Sigmoid colon (tissue), 7 donors: ENCODE measurements at places on chromosomes 3 and 15. TPM values are rescaled to one million over a fixed set of nuclear protein-coding genes. Genes with fewer than 3 reads are reported as not detected.

GRCh38 chr15:65292938-65293518 lies 2.8 kb upstream of the RNU5A-1 start:
- no peaks in the 10 kb centered on the region for H3K36me3 ChIP-seq
- no peak for DNase-seq
- no peak overlapping the region for H3K27ac ChIP-seq
- peaks cover 22% of the 10 kb centered on the region for H3K4me1 ChIP-seq
- H3K4me3 ChIP-seq: no peak overlapping the region

ZNF80 gene
- not detected for total RNA-seq

EFCC1 gene
- total RNA-seq: 5.3 TPM

GOLGA8Q gene
- total RNA-seq: 1.8 TPM

GHSR gene
- total RNA-seq: not detected

- no peaks in the 10 kb centered on the region for H3K36me3 ChIP-seq
- no peak overlapping the region for H3K4me3 ChIP-seq
- DNase-seq: no peak
- no peaks in the 10 kb centered on the region for H3K27me3 ChIP-seq
- no peaks in the 10 kb centered on the region for H3K4me1 ChIP-seq
- no peak overlapping the region for H3K27ac ChIP-seq
Measured at GRCh38 chr3:59388555-59389270, 338.9 kb upstream of the CFAP20DC start.

- no peaks in the 10 kb centered on the region for H3K36me3 ChIP-seq
- H3K27ac ChIP-seq: peak overlapping the region; percentile 89
- no peaks in the 10 kb centered on the region for H3K4me1 ChIP-seq
- peak overlapping the region; percentile 89 for H3K4me3 ChIP-seq
Measured at GRCh38 chr3:31980530-31981205, 394 bp downstream of the OSBPL10 start.

DNA sequence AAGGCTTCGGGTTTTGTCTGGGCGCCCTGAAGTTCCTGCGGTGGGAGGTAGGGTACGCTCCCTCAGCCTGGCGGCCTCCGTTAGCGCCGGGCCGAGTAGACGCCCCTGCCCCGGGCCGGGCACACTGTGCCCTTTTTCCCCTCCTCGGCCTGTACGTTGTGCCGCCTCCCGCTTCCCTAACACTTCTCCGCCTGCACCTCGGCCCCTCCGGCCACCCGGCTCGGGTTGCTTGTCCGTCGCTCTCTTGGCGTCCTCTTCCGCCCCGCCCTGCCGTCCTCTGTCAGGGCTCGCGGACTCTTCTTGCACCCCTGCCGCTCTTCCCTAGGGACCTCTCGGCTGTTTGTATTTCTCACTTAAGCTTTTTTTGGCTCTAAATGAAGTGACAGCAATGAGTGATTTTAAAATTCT lies 384 bp downstream of the KNL1 start:
- peaks cover 10% of the 10 kb centered on the region for H3K4me1 ChIP-seq
- H3K4me3 ChIP-seq: peak overlapping the region; percentile 40
- H3K27me3 ChIP-seq: peaks cover 6% of the 10 kb centered on the region
- peak overlapping the region; percentile 88 for H3K27ac ChIP-seq
- H3K36me3 ChIP-seq: no peaks in the 10 kb centered on the region
- DNase-seq: peak; percentile 67

ISLR gene
- total RNA-seq: 71.4 TPM

GRCh38 chr3:129934234-129935123 lies 40.0 kb upstream of the TRH start:
- no peaks in the 10 kb centered on the region for H3K36me3 ChIP-seq
- H3K27ac ChIP-seq: no peak overlapping the region
- peak; percentile 57 for DNase-seq
- H3K4me1 ChIP-seq: no peaks in the 10 kb centered on the region
- H3K4me3 ChIP-seq: peak overlapping the region; percentile 2

A4GNT gene
- not detected for total RNA-seq
